ENCODE measurements at places on chromosomes 5 and 9.

- no peak for DNase-seq
Measured at GRCh38 chr5:172575416-172575815, 65.6 kb upstream of the NEURL1B start.

DNA sequence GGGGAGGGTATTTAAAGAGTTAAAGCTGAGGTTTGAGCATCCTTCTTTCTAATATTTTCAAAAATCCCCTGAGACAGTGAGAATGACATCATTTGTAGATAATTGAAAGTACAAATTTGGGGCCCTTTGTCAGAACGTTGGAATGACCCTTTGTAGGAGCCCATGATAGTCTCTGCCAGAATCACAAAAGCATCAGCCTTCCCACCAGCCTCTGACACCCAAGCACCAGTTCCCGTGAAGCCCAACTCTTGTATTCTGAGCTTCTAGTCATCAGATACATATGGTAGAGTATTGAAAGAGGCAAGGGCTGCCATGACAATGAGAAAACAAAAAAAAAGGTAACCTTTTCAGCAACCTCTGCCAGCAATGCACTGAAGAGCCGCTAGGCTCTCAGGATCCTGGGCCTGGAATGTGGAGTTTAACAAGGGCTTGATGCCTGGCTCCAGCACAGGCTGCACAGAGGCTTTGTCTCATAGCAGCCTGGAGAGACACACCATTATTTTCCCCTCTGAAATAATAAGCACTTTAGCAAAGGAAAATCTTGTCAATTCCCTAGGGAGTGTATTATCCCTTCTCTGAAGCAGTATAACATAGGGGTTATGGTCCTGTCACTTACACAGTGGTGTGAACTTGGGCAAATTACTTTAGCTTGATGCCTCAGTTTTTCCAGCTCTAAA lies 114.4 kb downstream of the ZNF608 start:
- no peak for DNase-seq

DNA sequence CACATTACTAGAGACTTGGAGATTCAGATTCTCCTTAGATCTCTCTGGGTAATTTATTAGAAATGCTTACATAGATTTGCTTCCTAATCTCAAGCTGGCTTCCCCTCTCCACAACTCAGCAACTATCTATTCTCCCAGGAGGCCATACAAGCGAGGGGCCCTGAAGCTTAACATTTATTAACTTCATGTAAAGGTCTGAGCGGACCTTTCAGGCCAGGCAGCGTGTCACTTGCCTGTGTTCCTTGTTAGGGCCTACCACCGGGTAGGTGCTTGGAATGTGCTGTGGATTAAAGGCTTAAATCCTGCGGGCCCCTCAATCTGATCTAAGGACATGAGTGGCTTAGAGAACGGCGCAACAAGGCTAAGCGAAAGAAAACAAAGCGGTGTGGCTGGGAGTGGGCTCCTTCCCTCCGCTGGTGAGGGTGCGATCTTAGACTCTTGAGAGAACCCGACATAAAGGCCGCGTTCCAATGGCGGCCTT lies 712 bp upstream of the HSPA4 start:
- DNase-seq = no peak

GRCh38 chr5:99102073-99102697 lies 173.4 kb upstream of the CHD1 start:
- no peak for DNase-seq

DNA sequence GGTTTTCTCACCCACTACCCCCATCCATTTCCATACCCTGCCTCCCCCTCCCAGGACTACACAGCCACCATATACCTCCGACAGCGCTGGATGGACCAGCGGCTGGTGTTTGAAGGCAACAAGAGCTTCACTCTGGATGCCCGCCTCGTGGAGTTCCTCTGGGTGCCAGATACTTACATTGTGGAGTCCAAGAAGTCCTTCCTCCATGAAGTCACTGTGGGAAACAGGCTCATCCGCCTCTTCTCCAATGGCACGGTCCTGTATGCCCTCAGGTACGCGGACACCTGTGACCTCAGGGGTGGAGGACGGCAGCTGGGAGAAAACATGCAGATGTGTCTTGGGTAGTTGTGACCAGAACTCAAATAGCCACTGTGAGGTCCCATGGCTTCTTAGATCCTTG lies 11.6 kb downstream of the GABRP start:
- no peak for DNase-seq

DNA sequence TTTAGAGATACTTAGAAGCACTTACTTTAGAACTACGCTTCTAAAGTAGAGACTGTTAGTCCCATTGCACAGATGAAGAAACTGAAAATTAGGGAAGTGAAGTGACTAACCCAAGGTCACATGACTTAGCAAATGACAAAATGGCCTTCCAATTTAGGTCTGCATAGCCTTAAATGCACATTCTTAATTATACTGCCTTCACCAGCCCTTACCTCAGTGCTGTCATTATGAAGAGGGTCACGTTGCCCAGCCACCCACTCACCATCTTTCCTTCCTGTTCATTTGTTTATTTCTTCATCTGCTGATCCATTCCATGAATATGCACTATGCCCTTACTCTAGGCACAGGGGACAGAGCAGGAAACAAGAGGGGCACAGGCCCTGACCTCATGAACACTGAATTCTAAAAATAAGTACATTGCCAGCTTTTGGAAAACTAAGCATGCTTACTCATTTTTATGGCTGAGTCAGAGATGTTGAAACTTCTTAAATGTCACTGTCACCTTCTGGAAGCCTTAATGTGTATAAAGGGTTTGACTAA lies 8.6 kb downstream of the HAVCR2 start:
- DNase-seq = peak; percentile 19

DNA sequence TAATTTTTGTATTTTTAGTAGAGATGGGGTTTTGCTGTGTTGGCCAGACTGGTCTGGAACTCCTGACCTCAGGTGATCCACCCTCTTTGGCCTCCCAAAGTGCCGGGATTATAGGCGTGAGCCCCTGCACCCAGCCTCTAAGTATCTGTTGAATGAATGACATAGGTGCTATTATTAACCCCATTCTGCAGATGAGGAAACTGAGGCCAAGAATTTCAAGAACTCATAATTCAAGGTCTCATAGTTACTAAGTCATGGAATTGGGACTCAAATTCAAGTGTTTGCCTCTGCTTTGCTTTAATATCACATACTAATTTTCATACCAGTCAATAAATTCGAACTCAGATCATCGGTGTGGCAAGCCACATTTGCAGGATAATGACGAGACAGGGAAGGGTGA lies 1.9 kb downstream of the KIF20A start:
- DNase-seq = no peak

GRCh38 chr9:89223396-89223977 lies 44.9 kb upstream of the SHC3 start:
- no peak for DNase-seq

- DNase-seq = peak; percentile 85
Measured at GRCh38 chr9:128863647-128864046, 18.1 kb downstream of the KYAT1 start.

DNA sequence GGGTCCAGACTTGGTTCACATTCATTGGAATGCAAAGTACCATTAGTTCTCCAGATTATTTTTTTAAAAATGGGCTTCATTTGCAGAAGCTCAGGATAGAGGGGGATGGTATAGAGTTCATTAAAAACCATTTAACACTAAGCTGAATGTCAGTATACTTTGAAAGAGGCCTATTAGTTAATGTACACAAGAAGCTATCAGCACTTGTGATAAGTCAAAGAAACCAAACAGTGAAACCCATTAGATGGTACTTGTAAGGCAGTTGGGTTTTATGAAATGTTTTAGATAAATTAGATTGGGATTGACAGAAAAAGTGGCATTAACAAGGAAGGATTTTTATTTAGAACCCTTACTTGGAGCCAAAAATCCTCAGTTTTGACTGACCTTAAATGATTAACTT lies 229.2 kb upstream of the MPDZ start:
- DNase-seq = no peak

GRCh38 chr5:158463938-158464337 lies 605.0 kb upstream of the CLINT1 start:
- no peak for DNase-seq

GRCh38 chr5:54728588-54728915 lies 211.0 kb downstream of the SNX18 start:
- no peak for DNase-seq
